ENCODE measurements at places on chromosomes 3 and 15. TPM values are rescaled to one million over a fixed set of nuclear protein-coding genes. Genes with fewer than 3 reads are reported as not detected.
A peak's percentile ranks its signal among the peaks of the same experiment; 100 is the strongest.

GRCh38 chr15:96408591-96409183 lies 78.2 kb downstream of the NR2F2 start:
- DNase-seq, result no peak

Gene ISL2
- polyA plus RNA-seq, result 16.7 TPM

DNA sequence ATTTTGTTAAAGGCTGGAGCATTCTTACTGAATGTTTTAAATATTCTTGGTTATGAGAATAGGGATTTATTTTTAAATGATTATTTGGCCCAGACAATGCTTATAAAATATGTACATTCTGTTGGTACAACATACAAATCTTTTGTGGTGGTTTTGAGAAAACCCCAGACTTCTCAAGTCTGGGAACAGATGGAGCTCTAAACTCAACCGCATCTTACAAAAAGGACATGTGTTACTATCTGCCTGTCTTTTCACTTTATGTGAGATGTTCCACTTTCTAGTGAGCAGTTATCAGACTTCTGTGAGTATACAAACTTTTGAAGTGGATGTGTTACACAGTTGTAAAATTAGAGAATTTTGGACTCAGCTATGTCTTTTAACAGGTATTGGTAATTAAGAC lies 135.5 kb upstream of the RBMS3 start:
- no peak for DNase-seq

DNA sequence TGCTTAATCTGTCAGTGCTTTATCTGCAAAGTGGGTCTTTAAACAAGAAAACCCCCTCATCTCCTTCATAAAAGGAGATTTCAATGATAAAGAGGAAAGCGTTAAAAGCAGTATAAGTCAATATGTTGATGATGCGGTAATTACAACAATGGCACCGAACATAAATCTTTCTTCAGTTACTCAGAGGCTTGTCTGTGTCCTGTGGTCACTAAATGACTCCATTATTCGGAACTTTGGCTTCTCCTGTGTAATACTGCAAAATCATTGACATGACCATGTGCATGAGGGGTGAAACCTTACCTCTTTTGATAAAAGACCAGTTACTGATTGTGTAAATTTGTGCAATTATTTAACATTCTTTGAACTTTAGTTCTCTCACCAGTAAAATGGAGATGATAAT lies 4.8 kb upstream of the USP3 start:
- DNase-seq, result no peak

DNA sequence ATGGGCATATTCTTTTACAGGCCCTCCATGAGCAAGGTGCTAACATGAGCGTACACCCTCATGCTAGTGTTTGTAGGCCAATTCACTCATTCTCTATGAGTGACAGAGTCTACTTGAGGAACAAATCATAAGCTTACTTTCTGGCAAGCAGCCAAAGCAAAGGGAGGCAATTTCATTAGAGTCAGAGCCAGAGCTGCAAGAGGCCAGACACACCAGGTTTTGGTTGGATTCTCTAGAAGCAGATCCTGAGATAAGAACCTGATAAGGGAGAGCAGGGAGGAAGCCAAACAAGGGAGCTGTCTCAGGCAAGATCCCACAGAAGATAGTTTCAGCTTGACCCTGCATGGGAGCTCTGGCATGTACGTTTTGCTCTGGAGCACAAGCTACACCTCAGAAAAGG lies 214.1 kb upstream of the CTNNB1 start:
- DNase-seq, result no peak

DNA sequence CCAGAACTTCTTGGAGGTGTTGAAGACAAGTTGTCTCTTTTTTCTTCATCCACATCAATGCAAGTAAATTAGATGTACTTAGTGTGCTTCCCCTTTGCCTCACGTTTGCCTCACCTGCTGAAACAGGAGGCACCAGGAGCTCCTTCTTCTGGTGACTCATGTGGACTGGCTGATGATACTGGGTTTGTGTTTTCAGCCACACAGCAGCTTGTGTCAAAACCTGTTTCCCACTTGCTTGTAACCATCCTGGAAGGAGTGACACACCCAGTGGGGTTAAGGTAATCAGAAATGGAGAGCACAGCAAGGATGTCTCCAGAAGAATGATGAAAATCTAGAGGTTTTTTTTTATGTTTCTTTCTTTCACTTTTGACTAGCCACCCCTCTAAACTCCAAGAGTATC lies 143.3 kb upstream of the RBMS3 start:
- DNase-seq, result no peak

DNA sequence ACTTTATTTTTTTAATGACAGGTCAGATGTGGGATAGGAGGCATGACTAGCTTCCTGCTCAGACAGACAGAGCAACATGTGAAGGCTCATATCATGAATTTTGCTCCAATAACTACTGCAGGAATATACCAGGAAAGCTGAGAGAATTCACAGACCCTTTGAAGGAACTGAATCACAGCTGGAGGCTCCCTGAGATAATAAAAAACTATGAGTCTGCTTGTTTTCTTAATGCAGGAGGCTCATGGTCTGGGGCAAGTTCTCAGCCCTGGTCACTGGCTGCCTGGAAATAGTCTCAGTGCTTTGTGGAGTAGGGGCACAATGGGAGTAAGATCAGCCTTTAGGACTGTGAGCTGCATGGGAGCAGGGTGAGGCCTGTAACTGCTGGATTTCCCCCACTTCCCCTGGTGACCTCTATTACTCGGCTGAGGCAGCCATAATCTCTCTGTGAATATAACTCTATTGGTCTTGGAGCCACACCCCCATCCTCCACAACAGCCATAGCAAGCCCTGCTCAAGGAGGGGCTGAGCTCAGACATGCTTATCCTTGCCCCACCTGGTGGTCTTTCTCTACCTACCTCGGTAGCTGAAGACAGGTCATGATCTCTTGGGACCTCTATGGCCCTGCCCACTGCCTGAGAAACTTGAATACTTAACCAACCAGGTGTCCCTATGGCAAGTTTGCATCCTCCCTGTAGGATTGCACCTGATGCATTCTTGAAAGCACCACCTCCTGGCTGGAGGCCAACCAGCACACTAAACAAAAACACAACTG lies 281.6 kb upstream of the TMCO5A start:
- DNase-seq, result no peak

- DNase-seq, result no peak
These were observed 394.6 kb downstream of the ZNF385D start for GRCh38 chr3:21356402-21356801.

Gene IMPG2
- polyA plus RNA-seq, result 0.05 TPM

Gene LMAN1L
- not detected for polyA plus RNA-seq

DNA sequence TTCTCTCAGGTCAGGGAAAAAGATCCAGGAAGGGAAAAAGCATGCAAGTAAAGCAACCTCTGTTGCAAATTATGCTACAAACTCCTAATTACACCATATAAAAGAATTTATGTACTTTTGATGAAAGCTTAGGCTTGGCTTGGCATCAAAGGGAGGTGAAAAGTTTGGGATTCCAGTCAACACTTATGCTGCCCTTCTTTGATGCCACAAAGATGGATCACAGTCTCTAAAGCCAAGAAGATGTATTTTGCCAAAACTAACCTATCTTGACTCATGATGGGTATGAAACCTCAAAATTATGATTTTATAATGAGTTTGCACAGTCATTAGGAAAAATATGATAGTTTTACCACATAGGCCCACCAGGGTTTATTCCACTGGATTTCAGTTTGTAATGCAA lies 101.0 kb upstream of the CCDC80 start:
- no peak for DNase-seq

- no peak for DNase-seq
These were observed 169.6 kb upstream of the GADL1 start for GRCh38 chr3:31064021-31064420.

GRCh38 chr3:36868614-36869436 lies 76.0 kb downstream of the TRANK1 start:
- DNase-seq, result peak; percentile 71

DNA sequence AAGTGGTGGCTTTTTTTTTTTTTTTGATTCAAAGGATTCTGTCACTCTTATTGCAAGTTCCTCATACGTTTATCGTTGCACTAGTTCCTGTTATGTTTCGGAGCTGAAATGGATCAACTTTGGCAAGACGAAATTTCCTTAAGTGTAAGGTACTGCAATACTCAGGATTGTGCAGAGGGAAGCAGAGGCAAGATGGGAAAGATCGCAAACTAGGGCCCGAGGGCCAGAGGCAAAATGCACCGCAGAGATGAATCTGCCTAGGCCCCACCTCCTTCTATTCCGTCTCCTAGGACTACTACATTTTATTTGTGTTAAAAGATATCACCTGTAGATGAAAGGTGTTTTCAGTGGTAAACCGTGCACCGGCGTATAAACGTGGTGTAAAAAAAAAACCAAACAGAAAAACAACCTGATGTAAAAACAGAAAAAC lies 331 bp downstream of the RNU6-1 start:
- DNase-seq, result peak; percentile 55

Gene CDHR4
- not detected for polyA plus RNA-seq

- no peak for DNase-seq
These were observed 3.9 kb upstream of the DNASE1L3 start for GRCh38 chr3:58214484-58215316.

- no peak for DNase-seq
These were observed 6.0 kb downstream of the KATNBL1 start for GRCh38 chr15:34203936-34204335.

DNA sequence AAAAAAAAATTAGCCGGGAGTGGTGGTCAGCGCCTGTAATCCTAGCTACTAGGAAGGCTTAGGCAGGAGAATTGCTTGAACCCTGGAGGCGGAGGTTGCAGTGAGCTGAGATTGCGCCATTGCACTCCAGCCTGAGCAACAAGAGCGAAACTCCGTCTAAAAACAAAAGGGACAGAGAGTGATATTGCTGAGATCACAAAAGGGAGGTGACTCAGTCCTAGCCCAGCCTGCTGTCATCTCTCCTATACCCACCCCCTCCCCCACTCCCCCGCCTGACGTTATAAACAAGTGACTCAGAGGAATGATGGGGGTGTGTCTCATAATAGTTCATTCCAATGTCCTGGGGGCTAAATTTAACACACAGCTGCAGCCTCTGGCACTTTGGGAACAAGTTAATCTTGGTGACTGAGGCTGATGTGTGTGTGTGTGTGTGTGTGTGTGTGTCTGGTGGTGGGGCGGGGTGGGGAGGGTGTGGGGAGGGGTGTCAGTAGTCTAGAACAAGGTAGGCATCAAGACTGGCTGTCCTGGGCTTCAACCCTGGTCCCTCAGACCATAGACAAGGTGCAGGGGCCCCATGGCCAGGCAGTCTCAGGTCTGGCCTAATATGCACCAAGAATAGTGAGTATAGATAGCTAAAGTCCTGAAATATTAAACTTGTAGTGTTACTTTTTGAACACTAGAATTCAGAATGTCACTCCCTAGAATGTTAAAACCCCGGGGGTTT lies 1.3 kb upstream of the KLHL40 start:
- DNase-seq, result peak; percentile 84

DNA sequence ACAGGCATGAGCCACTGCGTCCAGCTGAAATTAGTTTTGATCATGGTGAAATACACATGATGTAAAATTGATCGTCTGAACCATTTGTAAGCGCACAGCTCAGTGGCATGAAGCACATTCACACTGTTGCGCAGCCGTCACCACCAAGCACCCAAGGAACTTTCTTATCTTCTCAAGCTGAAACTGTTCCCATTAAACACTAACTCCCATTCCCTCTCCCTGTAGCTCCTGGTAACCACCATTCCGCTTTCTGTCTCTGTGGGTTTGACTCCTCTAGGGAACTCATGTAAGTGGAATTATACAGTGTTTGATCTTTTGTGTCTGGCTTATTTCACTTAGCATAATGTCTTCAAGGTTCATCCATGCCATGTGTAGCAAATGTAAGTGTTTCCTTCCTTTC lies 62.3 kb downstream of the FBLN2 start:
- DNase-seq, result no peak

Gene EPB42
- polyA plus RNA-seq, result 1.3 TPM

- DNase-seq, result peak; percentile 9
These were observed 192.9 kb upstream of the CADPS start for GRCh38 chr3:63067999-63068645.

Gene FILIP1L
- 0.91 TPM for polyA plus RNA-seq

Gene TMEM207
- not detected for polyA plus RNA-seq

DNA sequence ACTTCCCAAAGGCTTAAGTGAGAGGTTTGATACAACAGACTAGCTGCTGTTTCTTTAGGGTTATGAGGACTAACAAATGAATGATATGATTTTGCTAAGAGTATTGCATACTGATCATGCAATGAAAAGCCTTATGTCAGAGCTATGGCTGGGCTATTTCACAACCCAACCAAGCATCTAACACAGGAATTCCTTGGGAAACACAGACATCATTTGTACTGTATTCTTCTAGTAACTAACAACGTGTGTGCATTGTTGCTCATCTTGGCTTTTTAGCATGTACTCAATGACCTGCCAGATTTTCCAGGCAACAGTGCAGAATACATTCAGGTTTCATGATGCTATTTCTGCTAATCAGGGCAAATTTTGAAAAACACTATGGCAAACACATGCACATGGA lies 19.3 kb downstream of the PDZRN3 start:
- DNase-seq, result no peak

DNA sequence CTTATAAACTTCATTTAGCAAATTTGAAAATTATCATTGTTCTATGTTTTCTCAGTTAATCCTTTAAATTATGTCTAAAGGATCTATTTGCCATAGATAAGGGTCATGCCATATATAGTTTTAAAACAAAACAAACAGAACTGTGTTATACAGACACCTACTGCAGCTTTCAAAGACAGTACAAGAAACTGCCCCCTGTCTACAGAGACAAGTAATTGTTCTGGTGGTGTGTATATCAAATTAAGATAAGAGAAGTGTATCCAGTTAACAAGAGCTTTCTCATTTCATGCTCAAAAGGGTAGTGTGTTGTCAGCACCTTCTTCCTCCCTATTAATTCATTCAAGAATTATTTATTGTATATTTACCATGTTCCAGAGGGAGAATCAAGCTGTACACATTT lies 201.2 kb downstream of the FMN1 start:
- DNase-seq, result no peak

DNA sequence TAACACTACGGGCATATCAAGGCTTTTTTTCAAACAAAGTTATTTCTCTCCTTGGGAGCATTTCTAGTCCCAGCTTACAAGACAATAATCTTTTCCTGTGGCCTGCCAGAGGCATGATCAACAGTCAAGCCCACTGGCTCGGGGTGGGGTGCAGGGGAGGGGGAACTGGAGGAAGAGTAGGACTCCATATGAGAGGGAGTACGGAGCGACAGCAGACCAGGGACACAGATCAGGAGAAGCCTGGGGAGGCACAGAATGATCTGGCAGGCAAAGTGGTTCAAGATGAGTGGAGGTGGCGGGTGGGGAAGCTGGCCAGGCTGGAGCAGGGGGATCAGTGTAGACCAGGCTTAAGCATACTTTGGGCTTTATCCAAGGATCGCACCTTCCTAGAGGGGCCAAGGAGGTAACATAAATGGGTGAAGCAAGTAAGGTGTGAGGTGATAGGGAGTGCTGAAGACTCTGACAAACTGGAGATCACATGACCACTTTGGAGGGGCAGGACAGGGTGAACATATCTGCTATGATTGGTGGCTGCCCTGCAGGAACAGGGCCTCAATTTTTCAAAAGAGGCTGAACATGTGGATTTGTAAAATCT lies 37.4 kb downstream of the KLF15 start:
- DNase-seq, result no peak

Gene CCR9
- not detected for polyA plus RNA-seq

GRCh38 chr3:690770-691169 lies 402.1 kb upstream of the CNTN6 start:
- no peak for DNase-seq

Gene TAGLN3
- polyA plus RNA-seq, result not detected

- peak; percentile 61 for DNase-seq
These were observed 80.6 kb downstream of the ULK4 start for GRCh38 chr3:41881233-41881821.

GRCh38 chr3:188170461-188171459 lies 16.8 kb downstream of the LPP start:
- DNase-seq, result no peak

- DNase-seq, result no peak
These were observed 13.2 kb downstream of the CCR5 start for GRCh38 chr3:46383951-46384330.

GRCh38 chr3:123953735-123954134 lies 7.3 kb downstream of the CCDC14 start:
- no peak for DNase-seq
